ENCODE measurements at places on chromosomes 11 and 22.

- no peak for DNase-seq
Observed at GRCh38 chr11:45001466-45002165, 50.9 kb upstream of the TP53I11 start.

DNA sequence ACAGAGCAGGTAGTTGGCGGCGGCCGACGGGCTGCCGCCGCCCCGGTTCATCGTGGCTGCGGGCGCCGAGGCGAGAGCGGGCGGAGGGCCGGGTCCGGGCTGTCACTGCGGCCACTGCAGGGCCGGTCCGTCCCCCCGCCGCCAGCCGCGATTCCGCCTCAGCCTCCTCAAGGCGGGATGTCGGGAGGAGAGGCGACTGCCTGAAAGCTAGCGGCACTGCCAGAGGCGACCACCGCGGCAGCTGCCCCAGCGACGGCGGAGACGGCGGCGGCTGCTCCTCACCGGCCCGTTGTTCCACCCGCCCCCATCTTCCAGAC, 234 bp downstream of the SESN3 start:
- no peak for DNase-seq

- no peak for DNase-seq
Observed at GRCh38 chr11:12787847-12788246, 113.6 kb downstream of the TEAD1 start.

GRCh38 chr22:42233879-42234278, 36.6 kb downstream of the TCF20 start:
- no peak for DNase-seq

DNA sequence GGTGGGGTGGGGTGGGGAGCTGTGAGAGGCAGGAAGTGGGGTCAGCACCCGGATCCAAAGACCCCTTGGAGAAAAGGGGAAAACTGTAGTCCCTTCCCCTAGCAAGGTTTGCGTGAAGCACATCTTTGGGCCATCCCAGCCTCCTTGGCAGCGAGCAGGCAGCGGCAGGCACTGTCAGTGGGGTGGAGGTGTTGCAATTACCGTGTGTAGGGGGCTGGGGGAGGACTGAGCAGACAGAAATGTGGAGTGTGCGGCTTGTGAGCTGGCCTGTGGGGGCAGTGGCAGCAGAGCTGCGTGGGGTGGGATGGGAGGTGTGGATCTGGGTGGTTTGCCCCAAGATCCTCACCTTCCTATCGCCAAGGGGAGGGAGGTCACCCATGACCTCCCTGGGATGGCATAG, 16.4 kb downstream of the DAGLA start:
- no peak for DNase-seq

GRCh38 chr22:28019360-28019759, 100.3 kb upstream of the PITPNB start:
- DNase-seq: no peak

DNA sequence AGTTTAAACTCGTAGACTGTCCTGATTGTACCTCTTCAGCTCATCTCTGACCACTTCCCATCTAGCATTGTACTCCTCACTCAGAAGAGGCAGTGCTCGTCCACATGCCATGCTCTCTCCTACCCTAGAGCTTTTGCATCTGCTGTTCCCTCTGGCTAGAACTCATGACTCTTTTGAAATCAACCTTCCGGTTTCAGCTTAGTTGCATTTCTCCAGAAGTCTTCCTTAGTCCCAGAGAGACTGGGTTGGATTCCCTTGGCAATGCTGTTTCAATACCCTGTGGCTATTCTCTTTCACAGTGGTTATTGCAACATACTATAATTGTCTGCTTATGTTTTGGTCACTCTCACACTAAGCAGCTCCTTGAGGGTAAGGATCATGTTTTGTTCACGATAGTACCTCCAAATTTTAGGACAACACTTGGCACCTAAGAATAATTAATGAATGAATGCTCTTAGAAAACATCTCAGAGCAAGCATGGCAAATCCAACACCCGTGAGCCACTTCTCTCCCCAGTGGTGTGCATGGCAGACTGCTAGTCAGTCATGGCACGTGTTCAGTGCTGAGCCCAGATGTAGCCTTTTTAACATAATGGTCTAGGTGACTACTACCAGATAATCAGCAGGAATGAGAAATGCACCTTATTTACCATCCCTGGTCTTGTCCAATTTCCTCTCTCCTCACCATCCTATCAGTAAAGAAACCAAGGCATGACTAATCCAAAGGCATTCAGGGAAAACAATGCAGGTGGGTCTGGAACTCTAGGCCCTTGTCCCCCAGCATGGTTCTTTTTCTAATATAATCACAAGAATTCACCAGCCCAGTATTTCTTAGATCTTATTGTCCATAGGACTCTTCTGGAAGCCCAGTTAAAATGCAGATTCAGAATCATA, 14.5 kb downstream of the SEPTIN3 start:
- no peak for DNase-seq

All from CD4-positive, alpha-beta T cell treated with Interleukin-2 at 100 ng/mL for 4 hours (primary cell).